CD4-positive, alpha-beta T cell (primary cell): ENCODE measurements at places on chromosomes 3 and 15.

DNA sequence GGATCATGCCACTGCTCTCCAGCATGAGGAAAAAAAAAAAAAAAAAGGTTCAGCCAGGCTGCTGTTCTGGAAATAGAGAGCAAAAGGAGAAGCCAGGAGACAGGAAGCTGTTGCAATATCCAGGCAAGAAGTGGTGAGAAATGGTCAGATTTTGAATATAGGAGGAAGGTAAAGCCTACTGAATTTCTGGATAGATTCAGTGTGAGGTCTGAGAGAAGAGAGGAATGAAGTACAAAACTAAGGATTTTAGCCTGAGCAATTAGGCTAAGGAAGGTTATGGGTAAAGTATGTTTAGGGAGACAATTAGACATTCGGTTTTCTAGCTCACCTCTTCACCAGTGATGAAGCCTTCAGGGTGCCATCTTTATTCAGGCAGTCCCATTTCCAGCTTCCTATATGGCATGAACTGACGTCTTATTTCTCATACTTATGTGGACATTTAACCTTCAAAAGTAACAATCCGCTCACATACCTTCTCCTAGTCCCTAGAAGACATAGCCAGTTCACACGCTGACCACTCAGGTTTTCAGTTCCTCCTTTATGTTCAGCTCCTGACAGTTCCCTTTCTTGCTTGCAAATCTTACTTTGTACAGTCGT is 57.2 kb downstream of the KIF9 start:
- DNase-seq: no peak
- no peak overlapping the region for H3K27ac ChIP-seq
- no peak overlapping the region for H3K4me3 ChIP-seq
- H3K36me3 ChIP-seq: no peaks in the 10 kb centered on the region
- H3K27me3 ChIP-seq: no peaks in the 10 kb centered on the region

GRCh38 chr3:13626396-13626795 is 77.5 kb downstream of the FBLN2 start:
- H3K27ac ChIP-seq: no peak overlapping the region
- DNase-seq: no peak
- peaks cover 7% of the 10 kb centered on the region for H3K4me1 ChIP-seq
- H3K36me3 ChIP-seq: no peaks in the 10 kb centered on the region
- H3K4me3 ChIP-seq: no peak overlapping the region
- H3K27me3 ChIP-seq: no peaks in the 10 kb centered on the region

- H3K36me3 ChIP-seq: no peaks in the 10 kb centered on the region
- H3K4me1 ChIP-seq: peaks cover 18% of the 10 kb centered on the region
- no peak for DNase-seq
- peaks cover 3% of the 10 kb centered on the region for H3K27me3 ChIP-seq
- no peak overlapping the region for H3K27ac ChIP-seq
Observed at GRCh38 chr15:78301828-78302227, 2.4 kb upstream of the SKIC8 start.

DNA sequence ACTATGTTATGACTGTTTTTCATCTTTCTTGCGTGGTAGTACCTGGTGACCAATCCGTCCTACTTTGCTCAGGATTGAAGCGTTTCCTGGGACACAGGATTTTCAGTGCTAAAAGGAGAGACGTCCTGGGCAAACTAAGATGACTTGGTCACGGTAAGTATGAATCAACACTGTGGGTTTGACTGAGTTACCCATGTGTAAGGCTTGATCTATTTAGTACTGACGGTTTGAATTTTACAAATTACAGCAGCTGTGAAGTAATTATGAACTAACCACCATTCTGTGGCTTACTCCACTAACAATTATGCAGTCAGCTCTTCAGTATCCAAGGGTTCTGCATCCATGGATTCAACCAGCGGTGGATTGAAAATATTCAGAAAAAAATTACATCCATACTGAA is 172.9 kb upstream of the FEZF2 start:
- H3K4me1 ChIP-seq: no peaks in the 10 kb centered on the region
- no peak overlapping the region for H3K4me3 ChIP-seq
- H3K27me3 ChIP-seq: no peaks in the 10 kb centered on the region

- no peaks in the 10 kb centered on the region for H3K27me3 ChIP-seq
- H3K4me3 ChIP-seq: no peak overlapping the region
- H3K4me1 ChIP-seq: no peaks in the 10 kb centered on the region
- DNase-seq: no peak
Observed at GRCh38 chr3:117407317-117407716, 697.7 kb downstream of the TUSC7 start.

- no peaks in the 10 kb centered on the region for H3K27me3 ChIP-seq
- peaks cover 3% of the 10 kb centered on the region for H3K4me1 ChIP-seq
- no peak overlapping the region for H3K4me3 ChIP-seq
Observed at GRCh38 chr15:70029297-70029701, 68.4 kb downstream of the TLE3 start.

DNA sequence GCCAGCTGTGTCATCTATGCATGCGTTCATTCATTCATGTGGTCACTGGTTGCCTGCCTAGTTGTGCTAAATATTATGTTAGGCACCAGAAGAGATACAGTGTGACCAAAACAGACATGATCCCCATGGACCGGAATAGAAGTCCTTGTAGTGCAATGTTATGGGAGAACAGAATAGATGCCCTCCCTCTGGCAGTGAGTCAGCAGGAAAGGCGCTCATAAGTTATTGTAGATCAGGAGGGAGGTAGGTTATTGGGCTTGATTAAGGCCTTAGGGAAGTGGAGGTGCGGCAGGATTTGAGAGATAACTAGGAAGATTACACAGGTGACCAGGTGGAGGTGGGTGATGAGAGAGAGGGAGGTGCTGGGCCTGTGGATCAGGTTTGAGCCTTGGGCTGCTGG is 5.2 kb downstream of the MCTP2 start:
- H3K27ac ChIP-seq: no peak overlapping the region
- H3K27me3 ChIP-seq: no peaks in the 10 kb centered on the region
- no peak overlapping the region for H3K4me3 ChIP-seq
- DNase-seq: no peak
- no peaks in the 10 kb centered on the region for H3K36me3 ChIP-seq
- H3K4me1 ChIP-seq: peaks cover 11% of the 10 kb centered on the region

DNA sequence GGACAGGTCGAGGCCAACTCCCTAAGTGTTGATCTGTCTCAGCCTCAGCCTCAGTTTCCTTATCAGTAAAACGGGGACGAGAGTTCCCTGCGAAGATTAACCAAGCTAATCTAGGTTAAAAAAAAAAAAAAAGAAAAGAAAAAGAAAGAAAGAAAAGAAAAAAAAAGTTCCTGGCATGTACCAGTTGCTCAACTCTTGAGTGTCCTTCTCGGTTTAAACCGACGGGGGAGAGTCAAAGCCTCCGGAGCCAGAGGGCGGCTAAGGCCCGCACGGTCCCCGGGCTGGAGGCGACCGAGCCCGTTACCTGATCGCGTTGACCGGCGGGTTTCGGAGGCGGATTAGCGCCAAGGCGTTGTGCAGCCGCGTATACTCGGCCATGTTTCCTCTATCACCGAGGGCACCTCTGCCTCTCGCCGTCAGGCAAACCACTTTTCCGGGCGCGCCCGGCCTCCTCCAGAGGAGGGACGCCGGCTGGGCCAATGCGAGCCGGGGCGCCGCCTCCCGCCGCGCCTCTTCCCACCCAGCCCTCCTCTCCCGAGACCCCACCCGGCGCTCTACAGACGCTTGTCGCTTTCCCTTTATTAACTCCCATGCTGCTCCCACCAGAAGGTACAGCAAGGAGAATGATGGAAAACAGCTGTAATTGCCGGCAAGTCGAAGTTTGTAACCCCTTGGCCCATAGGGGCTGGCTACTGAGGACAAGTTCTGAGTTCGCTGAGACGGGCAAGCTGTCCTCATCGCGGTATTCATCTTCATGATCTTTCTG is at the start of gene EHHADH:
TSS of gene EHHADH (minus strand) at position 405 of the 766 bp plus-strand sequence. CDS start at position 378, 27 bp downstream.
- peaks cover 8% of the 10 kb centered on the region for H3K4me1 ChIP-seq
- H3K4me3 ChIP-seq: peak within 1 kb of the TSS; percentile 72
- no peaks in the 10 kb centered on the region for H3K27me3 ChIP-seq
- no peaks in the 10 kb centered on the region for H3K36me3 ChIP-seq
- DNase-seq: peak; percentile 39

DNA sequence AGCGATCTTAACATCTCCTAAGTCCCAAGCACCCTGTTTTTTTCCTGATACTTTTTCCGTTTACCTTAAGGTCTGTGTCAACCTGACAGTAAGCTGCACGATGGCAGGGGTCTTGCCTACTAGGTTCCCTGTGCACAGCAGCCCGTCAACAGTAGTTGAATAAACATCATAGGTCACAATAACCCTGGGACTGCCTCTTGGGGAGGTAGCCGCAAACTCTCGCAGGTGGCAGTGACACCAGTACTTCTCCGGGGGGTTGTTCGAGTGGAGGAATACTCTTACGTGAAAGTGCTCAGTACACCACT is 365 bp upstream of the PDCD6IP start:
- no peak for DNase-seq
- no peaks in the 10 kb centered on the region for H3K36me3 ChIP-seq
- no peaks in the 10 kb centered on the region for H3K27me3 ChIP-seq
- H3K27ac ChIP-seq: peak overlapping the region; percentile 75
- H3K4me1 ChIP-seq: peaks cover 26% of the 10 kb centered on the region

GRCh38 chr3:49217688-49218470 is 46.5 kb downstream of the KLHDC8B start:
- no peak overlapping the region for H3K27ac ChIP-seq
- H3K27me3 ChIP-seq: peaks cover 3% of the 10 kb centered on the region
- DNase-seq: no peak
- no peaks in the 10 kb centered on the region for H3K4me1 ChIP-seq
- no peak overlapping the region for H3K4me3 ChIP-seq
- no peaks in the 10 kb centered on the region for H3K36me3 ChIP-seq

GRCh38 chr3:14925729-14926591 is 21.4 kb upstream of the NR2C2 start:
- no peak overlapping the region for H3K4me3 ChIP-seq
- H3K27me3 ChIP-seq: no peaks in the 10 kb centered on the region
- peaks cover 4% of the 10 kb centered on the region for H3K4me1 ChIP-seq
- no peak for DNase-seq
- H3K27ac ChIP-seq: no peak overlapping the region

GRCh38 chr3:52982839-52983238 is 63.0 kb downstream of the SFMBT1 start:
- no peak overlapping the region for H3K4me3 ChIP-seq
- H3K36me3 ChIP-seq: no peaks in the 10 kb centered on the region
- no peak overlapping the region for H3K27ac ChIP-seq
- no peaks in the 10 kb centered on the region for H3K27me3 ChIP-seq

DNA sequence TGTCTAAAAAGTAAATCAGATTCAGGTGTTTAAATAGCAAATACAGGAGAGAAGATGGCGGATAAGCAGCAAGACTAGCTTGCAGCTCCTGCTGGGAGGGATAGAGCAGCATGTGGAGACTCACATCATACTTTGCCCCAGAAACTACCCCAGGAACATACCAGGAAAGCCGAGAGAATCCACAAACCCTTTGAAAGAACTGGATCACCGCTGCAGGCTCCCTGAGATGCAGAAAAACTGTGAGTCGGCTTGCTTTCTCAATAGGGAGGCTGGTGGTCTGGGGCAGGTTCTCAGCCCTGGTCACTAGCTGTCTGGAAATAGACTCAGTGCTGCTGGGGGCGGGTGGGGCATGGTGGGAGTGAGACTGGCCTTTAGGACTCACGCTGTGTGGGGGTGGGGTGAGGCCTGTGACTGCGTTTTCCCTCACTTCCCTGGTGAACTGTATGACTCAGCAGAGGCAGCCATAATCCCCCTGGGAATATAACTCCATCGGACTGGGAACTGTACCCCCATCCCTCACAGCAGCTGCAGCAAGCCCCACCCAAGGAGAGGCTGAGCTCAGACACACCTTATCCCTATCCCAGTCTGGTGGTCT is 142.8 kb downstream of the CNTN6 start:
- DNase-seq: no peak
- H3K4me1 ChIP-seq: no peaks in the 10 kb centered on the region
- no peaks in the 10 kb centered on the region for H3K36me3 ChIP-seq
- no peak overlapping the region for H3K27ac ChIP-seq

DNA sequence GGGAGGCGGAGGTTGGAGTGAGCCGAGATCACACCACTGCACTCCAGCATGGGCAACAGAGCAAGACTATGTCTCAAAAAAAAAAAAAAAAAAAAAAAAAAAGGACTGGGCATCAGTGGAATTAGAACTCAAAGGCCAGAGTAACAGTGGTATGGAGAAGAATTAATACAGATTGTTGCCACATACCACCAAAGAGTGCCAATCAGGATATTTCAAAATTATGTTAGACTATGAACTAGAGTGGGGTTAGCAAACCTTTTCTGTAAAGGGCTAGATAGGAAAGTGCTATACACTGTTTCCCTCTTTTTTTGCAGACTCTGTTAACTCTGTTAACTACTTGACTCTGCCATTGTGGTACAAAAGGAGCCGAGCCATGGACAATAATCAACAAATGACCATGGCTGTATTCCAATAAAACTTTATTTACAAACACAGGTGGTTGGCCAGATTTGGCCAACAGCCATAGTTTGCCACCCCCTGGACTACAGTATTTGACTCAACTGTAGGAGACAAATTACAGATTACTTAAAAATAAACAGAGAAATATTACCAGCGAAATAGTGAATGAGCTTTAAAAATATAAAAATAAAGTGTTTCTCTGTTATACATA is 28.6 kb downstream of the DPH3 start:
- H3K27ac ChIP-seq: no peak overlapping the region
- H3K36me3 ChIP-seq: no peaks in the 10 kb centered on the region
- H3K4me3 ChIP-seq: no peak overlapping the region
- no peaks in the 10 kb centered on the region for H3K27me3 ChIP-seq
- DNase-seq: no peak

- no peak overlapping the region for H3K27ac ChIP-seq
- no peak for DNase-seq
- peaks cover 4% of the 10 kb centered on the region for H3K27me3 ChIP-seq
- no peaks in the 10 kb centered on the region for H3K36me3 ChIP-seq
- no peaks in the 10 kb centered on the region for H3K4me1 ChIP-seq
Observed at GRCh38 chr3:149382101-149382467, 4.6 kb upstream of the TM4SF1 start.

- no peaks in the 10 kb centered on the region for H3K27me3 ChIP-seq
- DNase-seq: no peak
- no peak overlapping the region for H3K4me3 ChIP-seq
- H3K36me3 ChIP-seq: no peaks in the 10 kb centered on the region
Observed at GRCh38 chr15:50819344-50819743, 53.8 kb upstream of the SPPL2A start.

GRCh38 chr3:177122183-177122856 is 75.0 kb downstream of the TBL1XR1 start:
- no peak for DNase-seq
- H3K36me3 ChIP-seq: peaks cover 4% of the 10 kb centered on the region
- no peaks in the 10 kb centered on the region for H3K27me3 ChIP-seq
- no peak overlapping the region for H3K27ac ChIP-seq
- peaks cover 3% of the 10 kb centered on the region for H3K4me1 ChIP-seq

- no peak for DNase-seq
- no peaks in the 10 kb centered on the region for H3K4me1 ChIP-seq
Observed at GRCh38 chr15:88144921-88145653, 111.5 kb downstream of the NTRK3 start.

GRCh38 chr3:8622873-8623691 is 21.5 kb downstream of the SSUH2 start:
- no peak for DNase-seq
- H3K27me3 ChIP-seq: no peaks in the 10 kb centered on the region
- H3K27ac ChIP-seq: no peak overlapping the region

DNA sequence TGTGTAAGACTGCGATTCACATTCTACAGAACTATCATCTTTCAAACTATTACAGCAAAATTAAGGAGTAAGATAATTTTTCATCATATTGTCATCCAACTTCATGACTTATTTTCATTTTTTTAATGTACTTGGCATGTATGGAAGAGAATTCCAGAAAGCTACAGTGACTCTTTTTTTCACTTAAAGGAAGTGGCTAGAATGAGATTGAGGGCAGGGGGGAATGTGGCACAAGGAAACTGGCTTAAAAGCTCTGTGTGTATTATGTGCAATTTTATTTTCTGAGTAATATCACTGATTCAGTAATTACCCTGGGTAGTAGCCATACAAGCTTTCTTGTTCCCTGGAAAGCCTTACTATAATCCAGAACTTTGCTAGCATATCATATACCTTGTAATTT is 94.6 kb downstream of the FILIP1L start:
- DNase-seq: no peak
- no peaks in the 10 kb centered on the region for H3K27me3 ChIP-seq
- no peak overlapping the region for H3K4me3 ChIP-seq
- H3K27ac ChIP-seq: no peak overlapping the region
